ENCODE measurements at places on chromosomes 3 and 15.

DNA sequence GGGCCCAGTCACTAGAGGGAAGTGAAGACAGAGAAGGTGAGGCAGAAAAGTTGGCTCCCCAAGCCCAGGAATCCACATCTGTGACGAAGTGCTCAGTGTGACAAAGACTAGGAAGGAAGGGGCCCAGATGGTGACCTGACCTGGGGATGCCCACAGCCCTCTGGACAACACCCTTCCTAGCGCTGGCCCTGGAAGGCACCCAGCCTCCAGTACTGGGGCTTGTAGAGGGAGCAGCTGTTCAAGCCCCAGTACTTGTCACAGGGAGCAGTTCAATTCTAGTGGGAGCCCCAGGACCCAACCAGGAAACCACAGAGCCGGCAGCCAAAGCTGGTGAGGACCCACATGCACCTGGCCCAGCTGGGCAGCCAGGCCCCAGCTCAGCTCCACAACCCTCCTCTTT is 190.8 kb downstream of the XXYLT1 start:
- no peak for DNase-seq

- DNase-seq: no peak
These were observed 36.4 kb upstream of the GSK3B start for GRCh38 chr3:120130656-120131055.

DNA sequence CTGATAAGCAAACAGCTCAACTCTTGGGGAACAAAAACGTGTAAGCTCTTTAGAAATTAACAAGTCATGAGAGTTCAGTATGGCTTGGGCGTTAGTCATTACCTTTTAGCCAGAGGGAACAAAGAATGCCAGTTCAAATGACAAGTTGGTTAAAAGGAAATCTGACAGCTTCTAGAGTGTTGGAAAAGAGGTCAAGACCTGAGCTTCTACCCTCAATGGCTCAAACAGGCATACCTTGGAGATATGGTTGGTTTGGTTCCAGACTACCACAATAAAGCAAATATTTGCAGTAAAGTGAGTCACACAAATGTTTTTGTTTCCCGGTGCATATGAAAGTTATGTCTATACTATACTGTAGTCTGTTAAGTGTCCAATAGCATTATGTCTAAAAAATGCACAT is 136.1 kb downstream of the CACNA1D start:
- DNase-seq: no peak

- no peak for DNase-seq
These were observed 245.0 kb downstream of the ZMAT3 start for GRCh38 chr3:178826435-178827123.

- DNase-seq: no peak
These were observed 16.0 kb downstream of the TKT start for GRCh38 chr3:53239800-53240199.

DNA sequence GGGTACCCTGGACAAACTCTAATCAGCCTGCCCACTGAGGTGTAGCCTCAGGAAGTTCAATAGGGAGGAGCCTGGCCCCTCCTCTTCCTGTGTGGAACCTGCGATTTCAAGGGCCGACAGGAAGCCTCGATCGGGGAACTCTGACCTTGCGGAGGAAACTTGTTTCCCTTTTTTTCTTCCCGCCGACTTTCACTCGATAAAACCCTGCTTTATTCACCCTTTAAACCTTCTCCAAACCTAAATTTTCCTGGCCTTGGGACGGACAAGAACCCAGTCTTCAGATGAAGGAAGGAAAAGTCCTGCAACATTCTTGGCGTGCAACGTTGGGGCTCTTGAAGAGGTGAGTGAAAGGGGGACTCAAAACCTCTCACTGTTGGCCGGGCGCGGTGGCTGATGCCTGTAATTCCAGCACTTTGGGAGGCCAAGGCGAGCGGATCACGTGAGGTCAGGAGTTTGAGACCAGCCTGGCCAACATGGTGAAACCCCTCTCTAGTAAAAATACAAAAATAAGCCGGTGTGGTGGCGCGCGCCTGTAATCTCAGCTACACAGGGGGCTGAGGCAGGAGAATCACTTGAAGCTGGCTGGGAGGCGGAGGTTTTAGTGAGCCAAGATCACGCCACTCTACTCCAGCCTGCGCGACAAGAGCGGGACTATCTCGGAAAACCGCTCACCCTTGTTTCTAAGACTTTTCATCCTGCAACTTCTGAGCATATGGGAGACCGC is 208.2 kb downstream of the ZNF385D start:
- no peak for DNase-seq

DNA sequence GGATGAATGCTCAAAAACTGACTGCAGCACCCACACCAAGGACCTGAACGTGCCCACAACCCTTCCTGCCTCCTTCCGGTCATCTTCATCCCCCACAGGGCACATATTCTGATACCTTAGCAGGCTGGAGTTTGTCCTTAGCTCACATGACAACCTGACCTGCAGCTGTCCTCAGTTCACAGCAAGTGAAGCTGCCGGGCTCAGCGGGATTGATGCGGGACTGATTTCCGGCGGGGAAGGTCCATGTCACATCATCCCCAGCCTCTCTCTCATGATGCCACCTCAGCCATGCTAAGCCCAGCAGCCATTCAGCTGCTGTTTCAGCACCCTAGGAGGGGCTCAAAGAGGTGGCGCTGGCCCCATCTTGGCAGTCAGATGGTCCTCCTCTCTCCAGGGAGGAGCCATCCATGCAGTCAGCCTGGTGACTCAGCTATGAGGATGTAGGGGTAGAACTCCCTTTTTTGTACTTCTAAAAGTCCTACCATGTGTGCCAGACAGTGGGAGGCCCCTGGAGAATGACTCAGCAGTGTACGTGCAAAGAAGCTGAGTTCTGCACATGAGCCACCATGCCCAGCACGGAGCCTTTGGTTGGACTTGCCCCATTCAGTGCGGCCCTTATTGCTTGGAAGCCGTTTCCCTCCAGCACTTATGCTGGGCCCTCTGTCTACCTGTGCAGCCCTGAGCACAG is 9.5 kb downstream of the CA12 start:
- DNase-seq: peak; percentile 64

DNA sequence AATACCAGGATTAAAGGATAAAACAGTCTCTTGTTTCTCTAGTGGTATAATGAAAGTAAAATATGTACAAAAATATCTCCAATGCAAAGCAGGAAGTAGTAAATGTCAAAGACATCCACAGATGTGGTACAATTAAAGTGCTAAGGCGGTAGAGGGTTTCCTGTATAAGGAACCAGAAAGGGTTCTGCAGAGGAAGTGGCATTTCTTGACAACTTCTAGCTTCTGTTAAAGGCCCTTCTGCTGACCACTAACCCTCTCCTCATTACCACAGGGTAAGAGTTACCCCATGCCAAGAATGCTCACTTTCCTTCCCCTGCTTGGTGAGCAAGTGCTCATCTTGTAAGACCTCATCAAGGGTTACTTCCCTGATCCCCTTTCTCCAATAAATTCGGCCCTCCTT is 883.6 kb upstream of the NR2F2 start:
- DNase-seq: no peak

DNA sequence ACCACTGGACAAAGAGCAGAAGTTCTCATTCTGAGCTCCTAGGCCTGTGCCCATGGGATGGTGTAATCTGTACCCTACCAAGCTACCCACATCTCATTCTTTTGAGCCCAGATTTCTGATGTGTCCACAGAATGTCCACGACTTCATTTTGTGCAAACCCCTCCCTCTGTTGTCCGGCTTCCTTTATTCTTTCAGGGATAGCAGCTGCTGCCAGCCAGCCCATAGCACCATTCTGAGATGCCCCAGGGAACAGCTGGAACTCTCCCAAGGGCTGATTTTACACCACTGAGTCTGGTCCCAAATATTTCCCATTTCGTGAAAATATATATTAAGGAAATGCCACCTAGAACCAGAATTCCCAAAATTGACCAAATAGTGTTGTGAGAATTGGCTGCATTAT is 236.6 kb downstream of the SATB1 start:
- no peak for DNase-seq

- peak; percentile 73 for DNase-seq
These were observed 12.7 kb downstream of the PLXND1 start for GRCh38 chr3:129593595-129594339.

DNA sequence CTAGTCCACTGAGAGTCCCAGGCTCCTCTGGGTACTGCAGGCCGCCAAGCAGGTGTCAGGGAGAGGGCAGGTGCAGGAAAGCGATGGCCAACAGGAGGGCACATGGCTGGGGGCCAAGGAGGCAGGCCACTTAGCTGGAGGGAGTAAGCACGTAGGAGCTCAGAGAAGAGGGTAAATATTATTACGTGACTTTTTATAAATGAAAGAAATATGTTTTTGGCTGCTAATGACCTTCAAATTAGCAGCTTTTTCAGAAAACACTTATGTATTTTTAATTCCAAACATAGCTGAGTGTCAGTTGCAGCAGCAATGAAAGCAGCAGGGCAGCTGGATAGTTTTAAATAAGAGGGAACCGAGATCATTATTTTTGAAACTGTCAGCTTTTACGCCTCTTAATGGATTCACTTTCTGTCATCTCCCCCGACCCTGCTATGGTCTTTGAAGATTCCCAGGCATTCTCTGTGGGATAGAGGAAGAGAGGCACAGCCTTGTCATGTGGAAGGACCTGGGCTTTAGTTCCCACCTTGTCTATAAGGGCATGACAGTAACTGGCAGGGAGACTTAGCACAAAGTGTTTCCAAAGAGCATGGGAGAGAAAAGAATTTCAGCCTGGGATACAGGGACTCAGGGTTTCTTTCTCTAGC is 477.1 kb downstream of the EPHB1 start:
- DNase-seq: no peak
